ENCODE measurements at places on chromosomes 12 and 14.

- no peak for DNase-seq
These were observed 62.2 kb upstream of the PELI2 start for GRCh38 chr14:56056031-56056430.

DNA sequence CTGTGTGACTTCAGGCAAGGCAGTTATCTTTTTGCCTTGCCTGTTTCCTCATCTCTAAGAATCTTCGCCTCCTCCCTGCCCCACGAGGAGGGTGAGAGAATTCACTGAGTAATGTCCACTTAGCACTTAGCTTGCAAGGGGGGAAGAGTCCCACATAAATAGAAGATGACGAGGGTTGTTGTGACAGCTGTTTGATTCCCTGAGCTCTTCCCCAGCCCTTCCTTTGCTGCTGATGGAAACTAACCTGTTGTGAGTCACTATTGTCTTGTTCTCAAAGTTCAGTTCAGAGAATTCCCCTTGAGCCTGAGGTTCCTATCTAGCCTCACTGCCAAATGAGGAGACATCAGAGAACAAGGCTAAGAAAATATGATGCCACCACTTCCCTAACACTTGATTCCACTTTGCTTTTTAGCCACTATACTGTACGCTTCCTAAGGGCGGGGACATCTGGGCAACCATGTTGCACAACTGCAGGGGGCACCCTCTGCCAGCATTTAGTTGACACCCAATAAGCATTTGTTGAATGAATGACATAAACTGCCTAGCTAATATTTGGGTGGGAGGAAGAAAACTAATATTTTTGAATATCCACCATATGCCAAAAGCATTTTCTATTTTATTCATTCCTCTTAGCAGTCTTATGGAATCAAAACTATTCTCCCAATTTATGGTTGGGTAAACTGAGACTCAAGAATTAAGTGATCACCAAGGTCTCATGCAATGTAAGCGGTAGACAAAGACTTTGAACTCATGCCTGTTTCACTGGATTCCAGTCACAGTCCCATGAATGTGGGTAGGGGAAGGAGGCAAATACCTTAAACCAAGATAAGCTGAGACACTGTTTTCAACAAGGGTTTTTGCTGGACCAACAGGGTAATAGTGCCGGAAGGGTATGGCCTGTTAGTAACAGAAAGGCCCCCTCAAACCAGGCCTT, 77.6 kb downstream of the ZFP36L1 start:
- no peak for DNase-seq

DNA sequence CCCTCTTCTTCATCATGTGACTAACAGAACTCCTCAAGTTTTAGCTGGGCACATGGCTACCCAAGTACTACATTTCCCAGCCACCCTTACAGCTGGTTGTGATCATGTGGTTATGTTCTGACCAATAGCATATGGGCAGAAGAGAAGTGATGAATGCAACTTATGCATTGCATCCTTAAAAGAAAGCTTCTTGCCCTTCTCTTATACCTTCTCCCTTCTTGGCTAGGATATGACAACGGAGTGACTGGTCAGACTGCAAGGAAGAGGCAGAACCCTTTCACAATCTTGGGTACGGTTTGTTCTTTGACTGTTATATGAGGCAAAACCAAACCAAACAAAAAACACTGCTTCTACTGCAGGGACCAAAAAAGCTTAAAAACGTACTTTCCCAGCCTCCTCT, 66.5 kb upstream of the MAX start:
- DNase-seq = no peak

GRCh38 chr12:2806700-2807099, 5.8 kb upstream of the ITFG2 start:
- no peak for DNase-seq

DNA sequence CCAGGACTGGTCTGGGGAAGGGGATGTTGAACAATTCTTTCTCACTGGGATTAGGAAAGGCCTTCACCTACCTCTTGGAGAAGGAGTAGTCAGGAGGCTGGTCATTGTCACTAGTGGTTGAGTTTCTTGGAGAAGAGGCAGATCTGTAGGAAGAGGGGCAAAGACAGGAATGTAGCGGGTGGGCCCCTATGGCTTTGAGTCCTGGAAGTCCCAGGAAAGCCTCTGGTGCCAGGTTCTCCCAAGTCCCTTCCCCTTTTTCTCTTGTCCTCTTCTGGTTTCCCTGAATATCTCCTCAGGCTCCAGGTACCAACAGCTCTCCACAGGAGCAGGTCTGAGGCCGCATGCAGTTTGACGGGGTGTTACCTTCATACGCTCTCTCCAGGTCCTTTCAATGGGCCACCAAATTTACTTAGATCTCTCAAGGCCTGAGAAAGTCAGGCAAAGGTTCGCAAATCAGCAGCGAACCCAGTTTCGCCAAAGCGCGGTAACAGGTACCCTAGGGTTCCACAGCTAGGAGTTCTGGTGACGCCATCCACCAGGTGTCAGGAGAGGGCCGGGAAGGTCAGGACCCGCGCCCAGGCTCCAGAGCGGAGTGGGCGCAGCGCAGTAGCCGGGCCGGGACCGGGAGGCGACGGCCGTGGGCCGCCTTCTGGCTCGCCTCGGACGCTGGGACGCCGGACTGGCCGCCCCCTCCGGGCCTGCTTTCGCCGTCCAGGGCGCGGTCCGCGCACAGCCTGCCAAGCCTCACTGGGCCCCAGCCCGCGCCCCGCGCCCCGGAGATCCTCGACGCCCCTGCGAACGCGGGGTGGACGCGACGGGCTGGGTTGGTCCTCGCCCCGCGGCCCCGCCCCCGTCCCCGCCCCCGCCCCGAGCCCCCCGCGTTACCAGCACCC, 795 bp downstream of the SMAGP start:
- DNase-seq = peak; percentile 55

GRCh38 chr12:56206452-56207166, 15.1 kb downstream of the RNF41 start:
- DNase-seq = no peak

DNA sequence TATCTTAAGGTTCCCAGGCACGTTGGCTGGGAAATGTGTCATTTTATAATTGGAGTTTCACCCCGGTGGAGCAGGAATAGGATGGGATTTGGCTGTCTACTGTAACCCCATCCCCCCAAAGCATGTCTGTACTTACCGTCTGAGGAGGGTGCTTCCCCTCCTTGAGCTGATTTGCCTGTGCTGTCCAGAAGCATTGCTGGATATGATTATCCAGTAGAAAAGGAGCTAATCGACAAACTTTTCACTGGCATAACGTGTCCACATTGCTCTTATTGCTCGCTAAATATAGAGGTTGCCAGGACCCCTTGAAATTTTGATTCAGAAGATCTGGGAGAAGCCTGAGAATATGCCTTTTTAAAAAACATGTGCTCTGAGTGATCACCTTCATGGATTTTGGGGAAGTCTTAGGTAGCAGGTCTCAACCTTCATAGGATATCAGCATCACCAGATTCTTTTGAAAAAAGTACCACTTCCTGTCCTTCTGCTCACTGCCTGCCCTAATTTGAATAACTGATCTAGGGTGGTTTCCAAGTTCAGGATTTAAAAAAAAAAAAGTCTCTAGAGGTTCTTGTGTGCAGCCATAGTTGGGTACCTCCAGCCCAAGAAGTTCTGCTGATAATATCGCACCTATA, 80.4 kb upstream of the KCNA1 start:
- DNase-seq = no peak

DNA sequence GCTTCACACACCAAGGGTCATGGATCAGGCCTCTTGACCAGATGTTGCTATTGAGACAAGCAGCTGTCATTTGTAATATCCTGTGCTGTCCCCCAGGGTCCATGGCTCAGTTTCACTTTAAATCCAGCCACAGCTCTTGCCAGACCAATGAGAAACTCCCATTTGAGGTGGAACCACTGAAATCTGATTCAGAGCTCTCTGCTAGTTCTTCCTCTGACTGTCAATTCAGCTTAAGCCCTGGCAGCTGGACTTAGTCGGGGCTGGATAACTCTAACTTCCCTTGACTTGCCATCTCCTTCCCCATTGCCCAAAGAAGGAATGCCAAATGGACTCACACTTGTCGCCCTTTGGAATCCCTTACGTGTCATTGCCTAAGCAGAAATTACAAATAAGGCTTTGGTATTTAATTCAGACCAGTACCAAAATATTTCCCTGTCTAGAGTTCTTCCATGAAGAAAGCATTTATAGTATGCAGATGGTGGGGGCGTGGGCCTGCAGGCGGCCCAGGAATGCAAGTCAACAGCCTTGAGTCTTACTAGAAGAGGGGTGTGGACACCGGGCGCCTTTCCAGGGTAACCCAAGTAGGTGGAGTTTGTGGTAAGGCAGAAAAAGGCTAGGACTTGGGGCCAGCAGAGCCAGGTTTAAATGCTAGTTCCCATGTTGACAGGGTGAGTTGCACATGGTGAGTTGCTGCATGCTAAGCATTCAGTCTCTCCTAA, 96.9 kb upstream of the TMPO start:
- peak; percentile 94 for DNase-seq

DNA sequence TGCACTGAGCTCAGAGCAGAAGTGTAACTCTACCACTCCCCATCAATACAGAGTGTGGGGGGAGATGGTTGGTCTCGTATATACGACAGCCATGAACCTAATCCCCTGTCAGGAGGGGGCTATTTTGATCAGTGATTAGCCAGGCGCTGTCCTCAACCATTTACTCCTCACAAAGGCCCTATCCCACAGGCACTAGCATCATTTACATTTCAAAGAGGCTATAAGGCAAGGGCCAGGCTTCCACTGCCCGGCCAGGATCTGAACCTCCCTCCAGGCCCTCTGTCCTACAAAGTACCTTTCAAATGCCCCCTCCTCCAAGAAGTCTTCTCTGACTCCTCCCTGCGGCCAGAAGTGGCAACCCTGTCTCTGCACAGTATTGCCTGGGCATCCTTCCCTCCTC, 74.7 kb downstream of the ITPK1 start:
- DNase-seq = no peak

DNA sequence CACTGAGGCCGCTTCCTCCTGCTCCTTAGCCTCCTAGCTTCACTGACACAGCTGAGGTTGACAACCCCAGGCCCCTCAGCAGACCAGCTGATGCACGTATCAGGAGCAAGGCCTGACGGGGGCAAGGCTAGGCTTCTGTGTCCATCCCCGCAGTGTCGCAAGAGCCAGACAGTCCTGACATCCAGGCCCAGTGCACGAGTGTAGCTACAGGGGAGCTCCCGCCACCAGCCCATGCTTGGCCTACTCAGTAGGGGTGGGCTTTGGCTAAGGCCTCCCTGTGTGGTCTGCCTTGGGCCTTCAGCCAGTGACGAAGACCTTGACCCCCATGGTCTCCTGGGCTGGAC, 179.1 kb downstream of the DPF3 start:
- no peak for DNase-seq

- DNase-seq = no peak
These were observed 45.1 kb downstream of the AKAP6 start for GRCh38 chr14:32374155-32374554.

GRCh38 chr12:31228811-31229792, 96.8 kb downstream of the SINHCAF start:
- peak; percentile 59 for DNase-seq

DNA sequence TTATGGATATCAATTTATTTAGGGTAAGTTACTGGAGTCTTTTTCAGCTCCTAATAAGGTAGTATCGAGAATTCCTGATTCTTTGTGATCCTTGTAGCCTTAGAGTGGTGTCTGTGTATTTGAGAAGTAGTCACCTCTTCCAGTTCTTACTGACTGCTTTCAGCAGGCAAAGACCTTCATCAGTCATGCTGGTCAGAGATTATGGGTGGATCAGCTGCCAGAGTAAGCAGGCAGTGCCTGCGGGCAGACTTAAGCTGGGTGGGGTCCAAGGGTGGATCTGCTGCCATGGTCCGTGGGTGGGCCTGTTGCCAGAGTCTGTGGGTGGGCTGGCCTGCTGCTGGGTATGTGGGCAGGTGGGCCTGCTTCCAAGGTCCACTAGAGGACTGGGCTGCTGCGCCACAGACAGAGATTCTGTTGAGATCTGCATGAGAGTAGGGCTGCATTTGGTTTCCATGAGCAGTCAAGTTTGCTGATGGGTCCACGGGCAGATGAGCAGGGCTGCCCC, 188.7 kb downstream of the ANO2 start:
- DNase-seq = peak; percentile 52

DNA sequence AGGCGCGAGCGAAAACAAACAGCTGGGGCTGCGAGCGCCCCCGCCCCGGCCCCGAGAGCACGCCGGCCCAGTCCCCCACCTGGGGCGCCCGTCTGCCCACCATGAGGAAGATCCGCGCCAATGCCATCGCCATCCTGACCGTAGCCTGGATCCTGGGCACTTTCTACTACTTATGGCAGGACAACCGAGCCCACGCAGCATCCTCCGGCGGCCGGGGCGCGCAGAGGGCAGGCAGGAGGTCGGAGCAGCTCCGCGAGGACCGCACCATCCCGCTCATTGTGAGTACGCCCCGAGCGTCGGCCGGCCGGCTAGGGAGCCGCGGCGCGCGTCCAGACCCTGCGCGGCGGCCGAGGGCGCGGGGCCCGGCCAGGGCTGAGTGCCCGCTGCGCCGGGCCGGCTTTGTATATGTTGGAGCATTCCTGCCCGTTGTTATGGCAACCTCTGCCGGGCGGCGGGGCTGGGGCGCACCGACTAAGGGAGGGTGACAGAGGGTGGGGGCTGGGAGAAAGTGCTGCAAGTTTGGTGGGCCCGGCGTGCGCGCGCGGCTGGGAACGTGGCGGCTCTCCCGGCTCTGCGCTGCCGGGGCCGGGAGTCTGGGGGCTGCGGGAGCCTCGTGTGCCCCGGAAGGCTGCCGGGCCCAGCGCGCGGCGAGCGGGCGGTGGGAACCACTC, 367 bp downstream of the GALNT16 start:
- DNase-seq = peak; percentile 60

- no peak for DNase-seq
These were observed 43.4 kb downstream of the PRIMA1 start for GRCh38 chr14:93744876-93745275.

DNA sequence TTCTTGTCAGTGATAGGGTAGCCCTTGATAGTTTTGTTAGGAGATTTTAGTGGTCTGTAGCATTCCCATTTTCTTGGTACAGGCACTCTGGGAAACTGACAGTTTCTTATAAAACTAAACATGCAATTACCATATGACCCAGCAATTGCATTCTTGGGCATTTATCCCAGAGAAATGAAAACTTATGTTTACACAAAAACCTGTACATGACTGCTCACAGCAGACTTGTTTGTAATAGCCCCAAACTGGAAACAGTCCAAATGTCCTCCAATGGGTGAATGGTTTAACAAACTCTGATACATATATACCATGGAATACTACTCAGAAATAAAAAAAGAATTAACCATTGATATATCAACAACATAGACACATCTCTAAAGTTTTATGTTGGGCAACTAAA, 75.5 kb downstream of the BORCS5 start:
- DNase-seq = no peak

- DNase-seq = peak; percentile 64
These were observed 713 bp downstream of the FRMD6 start for GRCh38 chr14:51652168-51653078.

GRCh38 chr12:16606991-16607390, 1.0 kb upstream of the LMO3 start:
- no peak for DNase-seq

Data from left hindlimb (tissue), 1 donor.